SJCRH30 (cell line): ENCODE measurements at places on chromosomes 13 and 19. TPM values are rescaled to one million over a fixed set of nuclear protein-coding genes. Genes with fewer than 3 reads are reported as not detected.
A peak's percentile ranks its signal among the peaks of the same experiment; 100 is the strongest.

SGTA gene
- 102 and 103 TPM in 2 replicates for total RNA-seq

ETV2 gene
- total RNA-seq: 2.4 and 4.1 TPM in 2 replicates

ANKLE1 gene
- 0.49 and 0.66 TPM in 2 replicates for total RNA-seq

C19orf73 gene
- total RNA-seq: 0.99 and 1.7 TPM in 2 replicates

DCT gene
- total RNA-seq: 0.06 TPM in 1 of 2 replicates, not detected in the other

GRCh38 chr13:20462921-20463320 lies 62.7 kb downstream of the CRYL1 start:
- H3K27me3 ChIP-seq: 0 out of 2 replicates have a peak, but pooled peaks cover 5% of the 10 kb centered on the region
- no peak overlapping the region for H3K27ac ChIP-seq
- H3K4me3 ChIP-seq: no peak overlapping the region
- DNase-seq: no peak

DNA sequence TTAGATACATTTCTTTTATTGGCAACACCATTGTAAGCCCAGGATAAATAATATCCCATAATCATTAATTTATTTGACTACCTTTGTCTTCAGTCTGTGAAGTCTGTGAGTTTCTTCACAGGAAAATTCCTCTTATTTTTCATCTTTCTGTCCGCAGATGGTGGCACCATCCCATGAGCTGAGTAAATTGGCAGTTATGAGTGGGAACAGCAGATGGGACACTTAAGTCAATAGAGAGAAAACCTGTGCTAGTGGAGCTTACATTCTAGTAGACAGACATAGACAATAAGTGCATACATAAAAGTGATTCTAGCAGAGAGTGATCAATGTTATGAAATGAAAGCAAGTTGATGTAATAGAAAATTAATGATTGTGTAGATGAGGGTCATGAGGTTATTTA lies 638.2 kb upstream of the MIR17HG start:
- H3K36me3 ChIP-seq: no peaks in the 10 kb centered on the region
- H3K4me1 ChIP-seq: no peaks in the 10 kb centered on the region
- H3K27me3 ChIP-seq: no peaks in the 10 kb centered on the region
- H3K27ac ChIP-seq: no peak overlapping the region
- H3K4me3 ChIP-seq: no peak overlapping the region

GRCh38 chr13:98083507-98083906 lies 59.4 kb upstream of the FARP1 start:
- H3K27me3 ChIP-seq: no peaks in the 10 kb centered on the region
- no peak overlapping the region for H3K4me3 ChIP-seq
- no peaks in the 10 kb centered on the region for H3K36me3 ChIP-seq
- peak overlapping the region; percentile 63 for H3K27ac ChIP-seq

DNA sequence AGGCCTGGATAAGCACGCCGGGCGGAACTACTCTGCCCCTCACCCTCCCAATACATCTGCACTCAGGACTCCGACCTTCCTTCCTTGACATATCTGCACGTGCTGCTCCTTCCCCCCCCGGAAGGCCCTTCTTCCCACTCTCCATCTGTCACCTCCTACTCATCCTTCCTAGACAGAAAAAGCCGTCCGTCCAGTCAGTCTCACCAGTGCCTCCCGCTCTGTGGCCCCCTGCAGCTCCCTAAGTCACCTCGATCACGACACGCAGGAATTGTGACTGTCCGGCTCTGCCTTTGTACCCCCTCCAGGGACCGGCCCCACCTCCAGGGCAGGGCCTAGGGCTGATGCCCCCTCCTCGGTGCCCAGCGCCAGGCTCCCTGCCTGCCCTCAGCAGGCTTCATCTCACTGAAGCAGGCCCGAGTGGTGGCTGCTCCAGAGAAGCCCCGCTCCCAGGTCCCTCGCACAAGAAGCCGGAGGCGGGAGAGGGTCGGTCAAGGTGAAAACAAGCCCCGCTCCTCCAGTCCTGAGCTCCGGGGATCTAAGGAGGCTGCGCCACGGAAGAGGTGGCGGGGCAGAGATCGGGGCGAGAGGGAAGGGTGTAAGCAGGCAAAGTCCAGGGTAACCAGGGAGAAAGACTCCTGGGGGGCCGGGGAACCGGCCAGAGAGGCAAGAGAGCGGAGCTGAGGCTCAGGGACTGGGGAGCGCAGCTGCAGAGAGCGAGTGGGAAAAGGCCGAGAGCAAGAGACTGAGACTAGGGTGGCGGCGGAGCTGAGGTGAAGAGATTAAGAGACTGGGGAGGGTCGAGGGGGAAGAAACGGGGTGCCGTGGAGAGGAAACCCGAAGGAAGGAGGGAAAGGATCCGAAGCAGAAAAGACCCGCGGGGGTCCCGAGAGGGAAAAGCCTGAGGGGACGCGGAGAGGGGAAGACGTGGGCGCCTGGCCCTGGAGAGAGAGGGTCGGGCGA lies 1.1 kb downstream of the PPP6R1 start:
- H3K27ac ChIP-seq: no peak overlapping the region
- no peaks in the 10 kb centered on the region for H3K27me3 ChIP-seq
- peak; percentile 33 for DNase-seq

GRCh38 chr13:52053460-52053859 lies 29.0 kb downstream of the UTP14C start:
- no peaks in the 10 kb centered on the region for H3K4me1 ChIP-seq
- no peak for DNase-seq
- H3K36me3 ChIP-seq: no peaks in the 10 kb centered on the region
- H3K4me3 ChIP-seq: no peak overlapping the region

DNA sequence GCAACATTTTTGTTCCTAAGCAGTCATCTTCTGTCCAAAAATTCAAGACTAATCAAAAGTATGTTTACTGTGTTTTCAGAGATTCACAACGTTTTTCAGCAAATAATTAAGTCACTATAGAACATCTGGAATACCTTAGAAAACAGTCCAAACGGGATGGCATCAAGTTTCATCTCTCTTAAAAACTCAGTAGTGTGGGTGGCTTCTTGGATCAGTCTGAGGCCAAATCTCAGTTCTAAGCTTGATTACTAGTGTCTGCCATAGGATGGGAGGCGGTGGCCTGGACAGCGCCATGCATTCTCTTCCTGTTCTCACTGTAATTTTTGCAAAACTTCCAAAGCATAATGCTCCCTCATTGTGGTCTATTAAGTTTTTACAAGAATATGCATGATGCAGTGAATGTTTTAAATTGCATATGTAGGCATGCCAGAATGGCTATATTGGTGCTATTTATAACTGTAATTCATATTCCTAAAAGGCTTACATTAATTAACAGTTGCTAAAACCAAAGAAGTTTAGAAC lies 37.1 kb downstream of the ANKRD10 start:
- H3K4me3 ChIP-seq: no peak overlapping the region
- peaks cover 2% of the 10 kb centered on the region; the same call in 1 of the 2 replicates for H3K4me1 ChIP-seq
- DNase-seq: no peak
- H3K36me3 ChIP-seq: no peaks in the 10 kb centered on the region
- H3K27me3 ChIP-seq: no peaks in the 10 kb centered on the region
- no peak overlapping the region for H3K27ac ChIP-seq

DNA sequence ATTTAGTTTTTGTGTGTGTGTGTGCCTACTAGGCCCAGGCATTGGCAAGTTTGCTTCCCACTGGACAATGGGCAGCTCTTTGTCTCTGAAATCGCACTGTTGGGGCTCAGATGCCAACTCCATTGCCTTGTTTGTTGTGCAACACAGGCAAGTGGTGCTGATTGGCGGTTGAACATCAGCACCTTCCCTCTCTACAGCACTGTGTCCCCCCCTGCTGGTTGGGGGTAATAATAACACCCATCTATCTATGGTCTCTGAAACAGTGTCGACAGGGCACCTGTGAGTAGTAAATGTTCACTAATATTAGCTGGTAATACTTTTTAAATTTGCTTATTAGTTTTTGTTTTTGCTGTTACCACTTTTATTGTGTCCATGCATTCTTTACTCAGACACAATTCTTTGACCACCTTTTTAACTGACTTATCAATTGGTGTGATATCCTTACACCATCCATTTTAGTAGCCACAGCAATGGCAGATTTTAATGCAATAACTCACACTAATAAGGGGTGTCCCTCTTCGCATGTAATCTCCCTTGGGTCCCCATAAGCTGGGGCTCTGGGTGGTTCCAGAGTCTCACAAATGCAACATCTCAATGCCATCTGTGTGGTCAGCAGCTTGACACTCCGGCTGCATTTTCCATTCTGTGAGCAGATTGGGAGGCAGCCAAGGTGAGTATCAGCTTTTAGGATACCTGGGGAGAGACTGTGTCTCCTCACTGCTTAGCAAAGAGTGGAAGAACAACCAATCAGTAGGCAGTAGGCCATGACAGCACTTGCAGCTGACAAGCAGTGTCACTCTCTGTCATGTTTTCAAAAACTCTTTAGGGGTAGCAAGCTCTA lies 47.7 kb upstream of the UQCRFS1 start:
- H3K4me1 ChIP-seq: no peaks in the 10 kb centered on the region
- no peaks in the 10 kb centered on the region for H3K27me3 ChIP-seq
- no peak overlapping the region for H3K27ac ChIP-seq
- H3K36me3 ChIP-seq: no peaks in the 10 kb centered on the region

DNA sequence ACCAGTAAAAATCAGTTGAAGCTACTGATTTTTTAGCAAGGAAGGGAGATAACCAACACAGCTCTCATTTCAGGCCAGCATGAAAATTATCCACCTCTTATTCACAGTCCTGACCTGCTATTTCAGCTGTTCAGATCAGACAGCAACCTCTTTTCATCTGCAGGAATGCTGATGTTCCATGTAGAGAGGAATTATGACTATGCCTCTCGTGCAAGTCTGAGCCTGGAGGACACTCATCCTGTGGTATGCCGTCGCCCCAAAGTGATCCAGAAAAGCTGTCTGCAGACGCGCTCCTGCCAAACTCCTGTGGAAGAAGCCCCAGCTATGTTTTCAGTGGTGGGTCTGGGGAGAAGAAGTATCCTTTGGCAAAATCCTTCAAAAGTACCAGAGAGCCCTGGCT lies 563.5 kb upstream of the SLITRK1 start:
- no peak overlapping the region for H3K4me3 ChIP-seq
- peaks cover 13% of the 10 kb centered on the region for H3K4me1 ChIP-seq
- no peaks in the 10 kb centered on the region for H3K27me3 ChIP-seq
- H3K36me3 ChIP-seq: no peaks in the 10 kb centered on the region
